ENCODE measurements at places on chromosomes 7 and 10.

GRCh38 chr10:20622531-20623211 is 274.4 kb downstream of the NEBL start:
- no peak for DNase-seq

DNA sequence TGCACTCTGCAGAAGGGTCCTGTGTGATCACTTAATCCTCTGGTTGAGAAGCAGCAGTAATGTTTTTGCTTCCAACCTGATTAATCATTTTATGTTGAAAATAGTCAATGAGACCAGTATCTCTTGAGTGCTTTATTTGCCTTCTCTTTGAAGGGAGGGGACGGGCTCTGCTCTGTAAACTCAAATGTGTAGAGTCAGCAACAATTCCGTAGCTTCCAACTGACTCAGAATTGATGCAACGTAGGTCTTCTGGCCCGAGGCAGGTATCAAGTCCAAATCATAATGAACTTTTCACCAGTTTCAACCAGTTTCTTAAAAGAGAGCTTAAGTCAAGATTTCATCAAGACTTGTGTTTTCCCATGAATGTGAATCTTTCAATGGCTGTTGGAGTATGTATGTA is 26.3 kb downstream of the GUSB start:
- DNase-seq, result no peak

GRCh38 chr10:117926491-117926890 is 120.2 kb downstream of the RAB11FIP2 start:
- DNase-seq, result no peak

GRCh38 chr10:62057850-62058249 is 156.4 kb downstream of the ARID5B start:
- DNase-seq, result no peak

DNA sequence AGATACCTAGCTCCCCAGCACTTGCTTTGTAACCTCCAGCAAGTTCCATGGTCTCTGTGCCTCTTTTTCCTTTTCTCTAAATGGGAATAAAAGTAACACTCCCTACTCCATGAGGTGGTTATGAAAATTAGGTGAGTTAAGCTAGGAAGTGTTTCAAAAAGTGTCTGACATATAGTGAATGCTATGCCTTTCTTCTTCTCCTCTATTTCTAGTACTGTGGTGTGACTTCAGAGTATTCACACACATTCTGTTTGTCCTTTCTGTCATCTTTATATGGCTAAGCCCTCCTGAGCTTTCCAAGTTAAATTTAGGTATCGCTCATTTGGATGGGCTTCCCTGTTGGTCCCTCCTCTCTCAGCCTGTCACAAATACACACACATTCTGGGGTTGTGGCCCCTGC is 229.7 kb downstream of the EXOC4 start:
- DNase-seq, result no peak

DNA sequence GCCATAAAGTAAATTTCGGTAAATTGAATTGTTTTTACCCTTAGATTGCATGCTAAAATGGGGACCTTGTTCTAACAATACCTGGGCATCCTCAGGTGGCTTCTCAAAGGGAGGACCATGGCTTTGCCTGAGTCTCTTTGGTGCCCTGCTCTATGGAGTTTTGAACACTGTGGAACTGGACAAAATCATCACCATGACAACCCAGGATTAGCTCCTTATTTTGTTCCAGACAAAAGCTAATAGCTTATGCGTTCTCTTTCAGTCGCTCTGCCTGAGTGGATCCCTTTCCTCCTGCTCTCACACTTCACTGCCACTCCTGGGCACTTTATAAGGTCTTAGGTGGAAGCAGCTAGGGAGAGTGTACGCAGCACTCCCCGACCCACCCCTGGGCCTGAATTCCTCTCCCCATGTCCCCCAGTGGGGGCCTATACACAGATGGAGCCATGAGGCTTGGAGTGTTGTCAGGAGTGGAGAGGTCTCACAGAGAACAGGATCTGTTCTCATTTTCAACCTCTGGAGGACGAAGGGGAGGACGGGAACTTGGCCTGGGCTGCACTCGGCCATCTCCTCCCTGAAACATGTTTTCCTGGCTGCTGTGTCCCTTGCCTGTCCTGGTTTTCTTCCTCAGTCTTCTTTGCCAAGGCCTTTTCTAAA is 19.0 kb downstream of the ADCYAP1R1 start:
- no peak for DNase-seq

- no peak for DNase-seq
Measured at GRCh38 chr10:35640474-35640873, 1.6 kb downstream of the FZD8 start.

DNA sequence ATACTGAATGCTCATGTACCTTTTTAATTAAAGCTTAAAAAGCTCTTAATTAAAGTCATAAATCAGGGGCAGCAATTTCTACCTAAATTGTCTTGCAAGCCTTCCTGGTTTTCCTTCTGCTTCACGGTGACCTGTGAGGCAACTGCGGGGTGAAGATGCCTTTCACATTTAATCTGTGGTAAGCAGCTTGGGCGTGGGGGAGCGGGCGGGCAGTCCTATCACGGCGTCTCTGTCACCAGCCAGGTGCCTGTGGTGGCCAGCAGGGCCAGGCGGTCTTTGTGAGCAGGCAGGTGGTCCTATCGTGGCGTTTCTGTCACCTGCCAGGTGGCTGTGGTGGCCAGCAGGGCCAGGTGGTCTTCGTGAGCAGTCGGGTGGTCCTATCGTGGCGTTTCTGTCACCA is 269.2 kb upstream of the PPP2R2D start:
- no peak for DNase-seq

DNA sequence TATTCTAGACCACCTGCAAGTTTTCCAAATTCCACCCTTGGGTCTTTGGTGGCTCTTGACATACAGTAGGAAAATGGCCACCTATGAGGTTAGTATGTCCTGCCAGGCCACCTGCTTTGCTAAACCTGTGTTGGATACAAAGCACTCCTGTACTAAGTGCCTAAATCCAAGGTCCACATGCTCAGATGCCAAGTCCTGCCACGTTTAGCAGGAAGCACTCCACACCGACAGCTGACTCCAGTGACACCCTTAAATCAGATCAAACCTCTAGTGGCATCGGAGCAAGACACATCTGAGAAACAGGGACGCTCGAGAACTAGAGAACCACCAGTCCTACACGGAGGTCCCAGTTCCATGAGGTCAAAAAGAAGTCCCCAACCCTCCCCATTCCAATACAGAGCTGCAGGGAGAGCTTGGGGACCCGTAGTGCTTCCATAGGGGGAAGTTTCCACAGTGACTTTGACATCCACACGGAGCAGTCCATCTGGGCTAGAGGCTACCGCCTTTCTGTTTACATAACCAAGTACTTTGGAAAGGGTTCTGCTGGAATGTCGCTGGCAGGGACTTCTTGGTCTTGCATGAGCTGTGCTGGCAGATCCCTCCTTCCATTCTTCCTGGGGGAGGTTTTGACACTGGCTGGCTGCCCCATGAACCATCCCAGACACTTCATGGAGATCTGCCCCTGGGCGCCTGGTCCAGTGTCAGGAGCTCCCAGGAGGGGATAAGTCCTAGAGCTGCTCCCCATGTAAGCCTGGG is 290.6 kb downstream of the PRPF18 start:
- DNase-seq, result no peak

- DNase-seq, result no peak
Measured at GRCh38 chr10:121450247-121450646, 148.0 kb downstream of the FGFR2 start.

DNA sequence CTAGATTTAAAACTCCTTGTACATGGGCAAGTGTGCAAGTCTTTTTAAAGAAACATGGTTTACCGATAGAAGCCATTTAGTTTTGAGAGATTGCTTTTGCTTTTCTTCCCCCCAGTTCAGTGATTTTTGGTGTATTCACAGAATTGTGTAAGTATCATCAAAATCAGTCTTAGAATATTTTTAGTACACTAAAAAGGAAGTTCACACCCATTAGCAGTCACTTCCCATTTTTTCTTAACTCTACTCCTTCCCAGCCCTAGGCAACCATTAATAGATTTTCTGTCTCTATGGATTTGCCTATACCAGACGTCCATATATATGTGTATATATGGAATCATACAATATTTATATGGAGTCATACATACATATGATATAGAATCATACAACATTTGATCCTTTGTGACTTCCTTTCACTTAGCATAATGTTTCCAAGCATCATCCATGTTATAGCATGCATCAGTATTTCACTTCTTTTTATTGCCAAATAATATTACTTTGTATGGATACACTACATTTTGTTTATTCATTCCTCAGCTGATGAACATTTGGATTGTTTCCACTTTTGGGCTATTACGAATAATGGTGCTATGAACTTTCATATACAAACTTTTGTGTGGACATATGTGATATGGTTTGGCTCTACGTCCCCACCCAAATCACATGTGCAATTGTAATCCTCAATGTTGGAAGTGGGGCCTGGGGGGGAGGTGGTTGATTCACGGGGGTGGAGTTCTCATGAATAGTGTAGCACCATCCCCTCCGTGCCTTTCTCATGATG is 16.5 kb upstream of the ARL4A start:
- no peak for DNase-seq

DNA sequence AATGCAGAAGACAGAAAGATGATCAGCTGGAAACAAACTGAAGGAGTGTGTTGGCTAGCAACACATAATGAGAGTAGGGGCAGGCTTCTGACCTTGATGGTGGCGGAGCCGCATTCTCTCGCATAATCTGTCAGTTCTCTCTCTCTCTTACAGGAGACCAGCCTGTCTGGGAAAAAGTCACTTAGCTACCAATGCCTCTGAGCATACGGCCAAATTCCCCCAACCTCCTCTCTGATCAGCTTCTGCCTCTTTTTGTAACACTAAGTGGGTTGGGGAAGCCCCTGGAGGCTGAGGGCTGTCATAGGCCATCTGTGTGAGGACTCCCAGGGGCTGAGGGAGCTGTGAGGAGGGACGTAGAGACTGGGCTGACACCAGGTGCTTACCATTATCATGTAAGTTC is 104.6 kb downstream of the HIPK2 start:
- DNase-seq, result no peak

- no peak for DNase-seq
Measured at GRCh38 chr10:127310923-127311322, 114.5 kb upstream of the INSYN2A start.

DNA sequence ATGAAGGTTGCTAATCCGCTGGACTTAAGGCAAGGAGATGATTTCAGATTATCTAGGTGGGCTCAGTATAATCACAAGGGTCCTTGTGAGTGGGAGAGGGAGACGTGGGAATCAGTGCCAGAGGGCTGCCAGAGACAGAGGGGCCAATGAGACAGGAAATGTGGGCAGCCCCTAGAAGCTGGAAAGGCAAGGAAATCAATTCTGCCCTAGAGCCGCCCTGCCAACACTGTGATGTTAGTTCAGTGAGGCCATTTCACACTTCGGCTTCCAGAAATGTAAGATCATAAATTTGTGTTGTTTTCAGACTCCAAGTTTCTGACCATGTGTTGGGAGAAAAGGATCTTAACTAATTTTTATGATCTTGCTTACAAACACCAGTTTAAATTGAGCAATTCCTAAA is 3.6 kb upstream of the GPNMB start:
- DNase-seq, result no peak

GRCh38 chr10:7984896-7985295 is 69.6 kb upstream of the GATA3 start:
- DNase-seq, result no peak

GRCh38 chr7:115478426-115478825 is 552.1 kb downstream of the TFEC start:
- DNase-seq, result no peak

GRCh38 chr10:44864051-44864450 is 47.1 kb upstream of the TMEM72 start:
- DNase-seq, result no peak

DNA sequence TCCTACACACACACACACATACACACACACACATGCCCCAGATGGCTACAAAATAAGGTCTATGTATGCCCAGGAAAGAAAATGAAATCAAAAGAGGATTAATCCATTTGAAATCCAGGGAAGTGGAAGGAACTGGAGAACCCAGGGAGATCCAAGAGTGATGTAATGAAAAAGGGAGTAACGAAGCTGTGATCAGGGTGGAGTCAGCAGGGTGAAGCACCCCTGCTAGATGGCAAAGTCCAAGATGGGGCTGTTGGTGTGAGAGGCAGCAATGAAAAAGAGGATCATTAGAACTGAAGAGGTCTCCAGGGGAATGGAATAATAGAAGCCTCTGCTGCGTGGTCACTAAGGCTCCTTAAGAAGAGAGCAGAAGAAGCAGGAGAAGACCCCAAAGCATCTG is 43.6 kb upstream of the IL6 start:
- DNase-seq, result no peak

DNA sequence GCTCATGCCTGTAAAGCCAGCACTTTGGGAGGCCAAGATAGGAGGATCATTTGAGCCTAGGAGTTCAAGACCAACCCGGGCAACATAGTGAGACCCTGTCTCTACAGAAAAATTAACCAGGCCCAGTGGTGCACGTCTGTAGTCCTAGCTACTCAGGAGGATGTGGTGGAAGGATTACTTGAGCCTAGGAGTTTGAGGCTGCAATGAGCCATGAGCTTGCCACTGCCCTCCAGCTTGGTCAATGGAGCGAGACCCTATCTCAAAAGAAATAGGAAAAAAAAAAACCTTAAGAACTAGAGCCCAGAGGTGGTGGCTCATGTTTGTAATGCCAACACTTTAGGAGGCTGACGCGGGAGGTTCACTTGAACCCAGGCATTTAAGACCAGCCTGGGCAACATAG is 2.2 kb downstream of the STRA8 start:
- no peak for DNase-seq

GRCh38 chr7:28409716-28410627 is 2.3 kb upstream of the CREB5 start:
- no peak for DNase-seq

GRCh38 chr7:26135551-26135950 is 16.4 kb upstream of the NFE2L3 start:
- DNase-seq, result no peak

- DNase-seq, result peak; percentile 51
Measured at GRCh38 chr7:128666200-128666599, 5.9 kb upstream of the GARIN1A start.

- DNase-seq, result no peak
Measured at GRCh38 chr7:41275255-41275654, 427.6 kb downstream of the INHBA start.

DNA sequence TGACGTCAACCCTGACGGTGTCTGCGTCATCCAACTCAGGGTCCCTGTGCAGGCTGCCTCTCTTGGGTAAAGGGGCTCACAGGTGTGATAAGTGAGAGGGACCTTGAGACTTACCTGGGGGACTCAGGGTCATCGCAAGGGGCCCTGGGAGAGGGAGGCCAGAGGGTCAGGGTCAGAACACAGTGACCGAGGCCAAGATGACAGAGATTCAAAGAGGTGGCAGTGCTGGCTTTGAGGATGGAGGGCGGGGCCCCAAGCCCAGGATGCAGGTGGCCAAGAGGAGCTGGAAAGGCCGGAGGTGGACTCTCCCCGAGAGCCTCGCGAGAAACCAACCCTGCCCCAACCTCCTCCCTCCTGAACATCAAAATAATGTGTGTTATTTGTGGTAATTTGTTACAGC is 165.2 kb upstream of the PPP2R2D start:
- no peak for DNase-seq

GRCh38 chr7:119825091-119825655 is 447.8 kb upstream of the KCND2 start:
- no peak for DNase-seq
